ENCODE measurements at places on chromosomes 3 and 15. TPM values are rescaled to one million over a fixed set of nuclear protein-coding genes. Genes with fewer than 3 reads are reported as not detected.

DNA sequence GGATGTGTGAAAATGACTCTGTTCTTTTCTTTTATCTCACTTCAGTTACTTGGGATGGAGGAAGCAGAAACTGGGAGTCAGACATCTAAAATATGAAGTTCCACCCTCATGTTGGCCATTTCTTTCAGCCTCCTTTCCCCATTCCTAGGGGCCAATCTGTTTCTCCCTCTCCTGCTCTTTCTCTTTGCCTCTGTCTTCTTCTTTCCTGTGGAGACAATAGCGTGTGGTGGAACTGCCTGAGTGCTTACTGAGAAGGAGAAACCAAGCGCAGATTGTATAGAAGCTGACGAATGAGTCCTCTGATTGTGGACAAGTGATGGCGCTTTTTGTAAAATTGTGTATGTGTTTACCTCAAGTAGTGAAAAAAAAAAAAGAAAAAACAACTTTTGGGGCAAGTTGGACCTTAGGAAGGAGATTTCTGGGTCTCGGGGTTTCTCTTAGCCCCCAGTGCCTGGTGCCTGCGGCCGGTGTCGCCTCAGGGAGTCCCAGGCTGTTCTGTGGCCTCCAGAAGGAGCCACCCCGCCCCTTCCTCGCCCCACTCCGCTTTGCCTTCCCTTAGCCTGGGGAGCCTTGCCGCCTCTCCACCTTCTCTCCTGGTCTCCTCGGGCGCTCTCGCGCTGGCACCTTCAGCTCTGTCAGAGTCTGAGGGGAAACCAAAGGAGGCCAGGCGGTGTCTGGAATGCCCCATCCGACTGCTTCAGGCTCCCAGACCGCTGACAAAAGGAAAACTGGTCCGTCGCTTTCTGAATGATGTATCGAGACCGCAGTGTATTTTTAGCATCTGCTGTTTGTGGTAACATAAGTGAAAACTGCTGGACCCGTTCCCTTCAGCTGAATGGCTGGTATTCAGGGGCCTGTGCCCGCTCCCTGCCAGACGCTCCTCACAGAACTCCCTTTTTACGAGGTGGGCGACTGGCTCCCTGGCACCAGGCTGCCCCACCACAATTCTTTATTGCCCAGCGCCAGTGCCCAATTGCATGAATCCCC is 30.1 kb downstream of the SCG5 start:
- no peak overlapping the region for H3K4me3 ChIP-seq
- H3K36me3 ChIP-seq, result no peaks in the 10 kb centered on the region
- H3K4me1 ChIP-seq, result no peaks in the 10 kb centered on the region
- no peak overlapping the region for H3K27ac ChIP-seq
- no peaks in the 10 kb centered on the region for H3K27me3 ChIP-seq

- no peak for DNase-seq
- H3K27me3 ChIP-seq, result no peaks in the 10 kb centered on the region
- H3K4me3 ChIP-seq, result peak overlapping the region; percentile 32
- peak overlapping the region; percentile 95 for H3K27ac ChIP-seq
Measured at GRCh38 chr15:92902737-92903593, 2.8 kb downstream of the CHD2 start.

GRCh38 chr15:80011596-80011995 is 40.6 kb upstream of the BCL2A1 start:
- no peak overlapping the region for H3K27ac ChIP-seq
- H3K36me3 ChIP-seq, result no peaks in the 10 kb centered on the region
- H3K27me3 ChIP-seq, result no peaks in the 10 kb centered on the region

DNA sequence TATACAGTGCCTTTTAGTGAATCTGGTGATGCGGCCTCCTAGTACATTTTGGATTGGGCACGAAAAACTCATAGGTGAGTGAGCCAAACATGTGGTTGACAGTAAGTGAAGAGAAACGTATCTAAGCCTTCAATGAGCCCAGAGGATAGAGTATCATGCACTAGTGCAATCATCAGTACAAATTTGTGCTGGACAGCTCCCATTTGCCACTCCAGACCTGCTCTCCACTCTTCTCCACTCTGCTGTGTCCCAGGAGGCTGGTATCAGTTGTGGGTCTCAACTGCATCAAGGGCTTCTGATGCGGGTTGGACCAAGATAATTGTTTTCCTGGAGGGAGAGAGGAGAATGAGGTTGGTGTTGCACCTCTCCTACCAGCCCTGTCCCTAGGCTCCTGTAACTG is 9.1 kb upstream of the RASGRF1 start:
- no peak overlapping the region for H3K27ac ChIP-seq
- no peaks in the 10 kb centered on the region for H3K4me1 ChIP-seq
- H3K27me3 ChIP-seq, result peaks cover 3% of the 10 kb centered on the region

GRCh38 chr3:16052964-16053363 is 121.5 kb upstream of the GALNT15 start:
- H3K27ac ChIP-seq, result no peak overlapping the region
- H3K36me3 ChIP-seq, result no peaks in the 10 kb centered on the region
- DNase-seq, result no peak
- no peaks in the 10 kb centered on the region for H3K4me1 ChIP-seq

DNA sequence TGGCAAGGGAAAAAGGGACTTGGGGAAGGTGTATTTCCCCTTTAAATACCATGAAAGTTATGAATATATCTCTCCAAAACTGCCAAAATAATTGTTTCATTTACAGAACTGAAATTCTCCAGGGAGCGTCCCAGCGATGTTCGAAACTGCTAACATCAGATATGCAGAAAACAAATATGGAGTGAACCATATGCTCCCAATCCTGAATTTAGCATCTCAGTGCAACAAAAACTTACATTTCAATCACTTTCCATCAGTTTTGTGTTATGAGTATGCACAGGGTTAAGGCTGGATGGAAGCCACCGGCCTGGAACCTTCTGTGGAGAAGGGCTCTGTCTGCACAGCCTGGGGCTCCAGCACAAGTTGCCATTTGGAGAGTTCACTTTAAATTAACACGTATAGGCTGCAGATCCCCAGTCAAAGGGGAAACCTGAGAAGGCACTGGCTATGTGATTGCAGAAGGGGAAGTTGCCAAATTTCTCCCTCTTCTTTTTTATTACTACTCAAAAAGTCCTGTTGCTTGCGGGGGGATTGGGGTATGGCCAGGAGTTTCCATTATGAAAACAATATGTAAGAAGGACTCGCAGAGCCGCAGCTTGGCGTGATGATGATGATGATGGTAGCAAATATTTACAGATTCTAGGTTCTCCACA is 56.9 kb upstream of the FOXP1 start:
- H3K27ac ChIP-seq, result no peak overlapping the region
- no peak overlapping the region for H3K4me3 ChIP-seq
- no peaks in the 10 kb centered on the region for H3K4me1 ChIP-seq
- no peak for DNase-seq
- H3K36me3 ChIP-seq, result no peaks in the 10 kb centered on the region
- H3K27me3 ChIP-seq, result no peaks in the 10 kb centered on the region

GRCh38 chr15:96072821-96073220 is 257.7 kb upstream of the NR2F2 start:
- no peaks in the 10 kb centered on the region for H3K36me3 ChIP-seq
- H3K4me3 ChIP-seq, result no peak overlapping the region
- H3K4me1 ChIP-seq, result no peaks in the 10 kb centered on the region
- no peak for DNase-seq

DNA sequence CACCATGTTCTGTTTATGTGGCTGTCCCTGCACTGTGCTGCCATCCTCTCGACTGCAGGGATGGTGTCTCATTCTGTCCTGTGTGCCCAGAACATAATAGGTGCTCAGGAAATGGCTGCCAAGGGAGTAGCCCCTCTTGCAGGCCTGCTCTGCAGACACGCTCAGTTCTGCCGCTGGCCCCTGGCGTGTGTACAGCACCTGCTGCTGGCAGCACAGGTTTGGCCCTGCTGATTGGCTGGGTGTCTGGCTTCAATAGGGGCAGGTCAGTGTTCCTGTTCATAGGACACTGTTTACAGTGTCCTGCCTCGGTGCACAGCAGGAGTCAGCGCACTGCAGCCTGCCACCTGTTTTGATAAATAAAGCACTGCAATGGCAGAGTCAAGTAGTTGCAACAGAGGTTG is 146.9 kb downstream of the DNAJB8 start:
- no peaks in the 10 kb centered on the region for H3K27me3 ChIP-seq
- no peak overlapping the region for H3K4me3 ChIP-seq
- DNase-seq, result no peak
- H3K4me1 ChIP-seq, result peaks cover 63% of the 10 kb centered on the region

- no peaks in the 10 kb centered on the region for H3K36me3 ChIP-seq
- H3K4me1 ChIP-seq, result no peaks in the 10 kb centered on the region
- no peak overlapping the region for H3K4me3 ChIP-seq
- DNase-seq, result no peak
- no peak overlapping the region for H3K27ac ChIP-seq
Measured at GRCh38 chr3:192745150-192745549, 17.8 kb upstream of the FGF12 start.

DNA sequence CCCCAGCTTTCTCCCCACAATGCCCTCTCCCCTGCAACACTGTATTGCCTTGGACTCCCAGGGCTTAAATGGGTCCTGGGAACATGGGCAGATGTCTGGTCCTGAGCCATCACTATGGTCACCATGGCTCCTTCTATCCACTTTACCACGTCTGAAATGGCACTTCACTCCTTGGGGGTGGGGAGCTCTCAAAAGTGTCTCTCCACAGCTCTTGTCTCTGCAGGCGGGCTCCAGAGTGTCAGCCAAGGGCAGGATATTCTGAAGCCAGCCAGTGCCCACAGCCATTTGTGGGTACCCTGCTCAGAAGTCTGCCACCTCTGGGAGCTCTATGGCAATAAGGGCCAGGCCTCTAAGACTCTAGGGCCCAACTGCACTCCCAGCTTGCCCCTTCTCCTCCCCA is 163.9 kb downstream of the PPM1L start:
- no peak overlapping the region for H3K4me3 ChIP-seq
- H3K27me3 ChIP-seq, result no peaks in the 10 kb centered on the region
- DNase-seq, result no peak
- no peaks in the 10 kb centered on the region for H3K4me1 ChIP-seq

- H3K27me3 ChIP-seq, result no peaks in the 10 kb centered on the region
- no peak overlapping the region for H3K4me3 ChIP-seq
- no peaks in the 10 kb centered on the region for H3K36me3 ChIP-seq
- no peak for DNase-seq
Measured at GRCh38 chr15:80480909-80481308, 76.7 kb downstream of the ARNT2 start.

DNA sequence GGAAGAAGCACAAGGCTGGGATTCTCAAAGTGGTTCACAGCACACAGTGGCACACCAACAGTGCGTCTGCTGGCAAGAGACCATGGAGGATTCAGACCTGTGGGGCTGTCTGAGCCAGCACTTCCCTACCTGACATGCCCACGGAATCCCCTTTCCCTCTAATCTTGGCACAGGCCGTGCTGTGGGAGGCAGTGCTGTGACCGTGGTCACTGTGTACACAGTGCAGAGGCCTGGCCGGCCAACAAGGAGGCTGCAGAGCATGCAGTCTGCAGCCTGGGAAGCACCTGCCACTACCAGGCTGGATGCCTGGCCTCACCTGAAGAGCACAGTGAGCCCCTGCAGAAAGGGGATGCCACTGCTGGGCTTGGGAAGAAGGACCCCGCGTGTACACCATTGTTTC is 301.0 kb upstream of the LYSMD4 start:
- H3K27ac ChIP-seq, result no peak overlapping the region
- no peaks in the 10 kb centered on the region for H3K27me3 ChIP-seq
- no peaks in the 10 kb centered on the region for H3K4me1 ChIP-seq
- H3K4me3 ChIP-seq, result no peak overlapping the region
- no peaks in the 10 kb centered on the region for H3K36me3 ChIP-seq
- DNase-seq, result no peak

DNA sequence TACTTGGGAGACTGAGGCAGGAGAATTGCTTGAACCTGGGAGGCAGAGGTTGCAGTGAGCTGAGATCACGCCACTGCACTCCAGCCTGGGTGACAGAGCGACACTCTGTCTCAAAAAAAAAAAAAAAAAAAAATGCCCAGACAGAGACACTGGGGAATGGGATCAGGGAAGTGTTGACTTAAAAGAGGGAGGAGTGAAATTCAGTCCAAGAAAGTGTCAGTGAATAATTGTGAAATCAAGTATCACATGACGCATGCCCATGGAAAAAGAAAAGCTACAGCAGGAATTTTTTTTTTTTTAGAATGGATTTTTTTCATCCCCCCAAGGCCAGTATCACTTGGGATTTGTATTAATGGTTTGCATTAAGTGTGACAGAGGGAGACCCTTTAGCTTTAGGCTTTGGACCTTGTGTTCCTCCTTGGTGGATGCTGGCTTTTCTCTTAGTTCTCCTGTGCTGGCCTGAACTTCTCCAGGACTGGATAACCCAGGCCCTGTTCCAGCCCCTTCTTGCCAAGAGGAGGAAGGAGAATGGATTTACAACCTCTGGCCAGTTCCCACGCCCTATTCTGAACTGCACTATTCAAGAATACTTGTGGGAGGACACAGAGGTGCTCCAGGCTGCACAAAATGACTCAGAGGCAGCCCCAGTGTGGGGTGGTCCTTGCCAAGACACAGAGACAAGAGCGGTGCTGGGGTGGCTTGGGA is 36.7 kb upstream of the ZNF774 start:
- H3K27me3 ChIP-seq, result no peaks in the 10 kb centered on the region
- no peak for DNase-seq
- H3K4me3 ChIP-seq, result no peak overlapping the region
- H3K36me3 ChIP-seq, result no peaks in the 10 kb centered on the region
- peaks cover 7% of the 10 kb centered on the region for H3K4me1 ChIP-seq

DNA sequence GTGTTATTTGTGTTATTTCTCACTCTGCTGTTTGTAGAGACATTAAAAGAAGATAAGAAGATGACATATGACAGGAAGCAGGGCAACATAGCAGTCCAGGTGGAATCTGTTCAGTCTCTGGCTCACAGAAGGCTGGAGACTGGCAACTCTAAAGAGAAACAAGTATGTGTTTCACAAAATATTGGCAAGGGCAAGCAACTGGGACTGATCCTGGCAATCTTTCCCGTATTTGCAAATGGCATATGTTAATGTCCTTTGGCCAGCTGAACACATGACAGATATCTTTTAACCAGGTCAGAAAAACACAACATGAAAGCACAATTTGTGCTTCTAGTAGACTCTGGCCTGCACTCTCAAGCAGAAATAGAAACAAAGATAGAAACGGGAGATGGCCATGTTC is 1354.1 kb upstream of the EPHA6 start:
- no peaks in the 10 kb centered on the region for H3K4me1 ChIP-seq
- DNase-seq, result no peak
- H3K27ac ChIP-seq, result no peak overlapping the region
- H3K36me3 ChIP-seq, result no peaks in the 10 kb centered on the region
- no peaks in the 10 kb centered on the region for H3K27me3 ChIP-seq

DNA sequence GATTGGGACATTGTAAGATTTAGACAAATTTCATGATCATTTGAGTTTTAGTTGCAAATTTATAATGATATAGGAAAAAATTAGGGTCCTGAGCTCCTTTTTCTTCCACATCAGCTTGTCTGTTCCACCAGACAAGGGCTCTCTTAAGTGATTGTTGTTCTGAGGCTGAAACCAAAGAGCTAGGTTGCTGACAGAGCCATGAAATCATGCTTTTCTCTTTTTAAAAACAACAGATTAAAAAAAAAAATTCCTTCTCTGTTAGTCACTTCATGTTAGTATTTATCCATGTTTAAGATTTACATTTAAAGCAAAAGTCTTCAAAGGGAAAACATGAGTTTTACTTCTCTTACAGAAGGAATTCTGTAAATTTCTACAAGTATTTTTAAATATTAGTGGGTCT is 56.8 kb downstream of the ATP2C1 start:
- H3K36me3 ChIP-seq, result no peaks in the 10 kb centered on the region
- no peak overlapping the region for H3K4me3 ChIP-seq
- no peak for DNase-seq

Gene C3orf18
- total RNA-seq, result 16.2 TPM

Gene GPR15
- total RNA-seq, result 31.2 TPM

Gene GTF2A2
- 58.5 TPM for total RNA-seq

Gene CIDEC
- total RNA-seq, result not detected

Gene PTPRG
- total RNA-seq, result not detected
